ENCODE measurements at places on chromosomes 1 and 21.

DNA sequence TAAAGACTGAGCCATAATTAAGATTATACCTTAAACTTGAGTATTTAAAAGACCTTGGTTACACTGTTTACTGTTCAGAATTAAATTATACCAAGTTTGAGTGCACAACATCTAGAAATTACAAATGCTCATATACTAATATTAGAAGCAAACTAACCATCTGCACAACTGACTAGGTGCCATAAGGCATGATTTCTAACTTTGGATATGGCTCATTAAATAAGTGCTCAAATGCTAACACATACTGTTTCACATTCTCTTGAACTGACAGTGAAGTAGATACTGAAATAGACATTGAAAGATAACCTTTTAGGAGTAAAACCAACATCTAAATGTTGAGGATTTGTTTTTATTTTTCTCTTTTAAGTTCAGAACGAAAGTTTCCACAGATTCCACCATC is 74.1 kb downstream of the PRKAA2 start:
- DNase-seq = no peak

- no peak for DNase-seq
Observed at GRCh38 chr21:26624983-26625519, 52.0 kb upstream of the CYYR1 start.

- DNase-seq = no peak
Observed at GRCh38 chr1:182862827-182863226, 23.7 kb downstream of the DHX9 start.

DNA sequence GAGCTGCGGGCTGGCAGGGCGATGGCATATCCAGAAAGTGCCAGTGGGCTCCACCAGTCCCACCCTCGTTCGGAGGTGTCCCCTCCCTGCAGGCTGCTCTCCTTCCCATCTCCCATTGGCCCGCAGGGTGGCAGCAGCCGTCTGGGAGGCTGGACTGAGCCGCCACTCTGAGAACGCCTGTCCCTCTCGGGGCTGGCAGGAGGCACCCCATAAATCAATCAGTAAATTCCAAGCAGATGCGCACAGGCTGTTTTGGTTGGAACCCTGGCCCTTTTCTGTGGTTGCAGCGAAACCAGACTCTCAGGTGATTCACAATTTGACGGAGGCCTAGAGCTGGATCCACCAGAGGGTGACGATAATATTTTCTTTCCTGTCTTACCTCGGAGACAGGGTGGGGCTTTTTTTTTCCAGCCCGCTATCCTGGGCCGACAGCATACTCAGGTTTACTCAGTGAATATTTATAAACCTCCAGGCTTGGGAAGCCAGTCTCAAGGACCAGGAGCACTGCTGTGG is 99.7 kb downstream of the GLIS1 start:
- no peak for DNase-seq

- no peak for DNase-seq
Observed at GRCh38 chr1:164163289-164163849, 395.6 kb upstream of the PBX1 start.
